Daoy (cell line): ENCODE measurements at places on chromosomes 7 and 10. TPM values are rescaled to one million over a fixed set of nuclear protein-coding genes. Genes with fewer than 3 reads are reported as not detected.
A peak's percentile ranks its signal among the peaks of the same experiment; 100 is the strongest.

GRCh38 chr7:92904244-92905131 lies 68.1 kb upstream of the CDK6 start:
- peak; percentile 98 for DNase-seq

The INMT gene
- 0.06 TPM in 1 of 2 replicates, not detected in the other for total RNA-seq

DNA sequence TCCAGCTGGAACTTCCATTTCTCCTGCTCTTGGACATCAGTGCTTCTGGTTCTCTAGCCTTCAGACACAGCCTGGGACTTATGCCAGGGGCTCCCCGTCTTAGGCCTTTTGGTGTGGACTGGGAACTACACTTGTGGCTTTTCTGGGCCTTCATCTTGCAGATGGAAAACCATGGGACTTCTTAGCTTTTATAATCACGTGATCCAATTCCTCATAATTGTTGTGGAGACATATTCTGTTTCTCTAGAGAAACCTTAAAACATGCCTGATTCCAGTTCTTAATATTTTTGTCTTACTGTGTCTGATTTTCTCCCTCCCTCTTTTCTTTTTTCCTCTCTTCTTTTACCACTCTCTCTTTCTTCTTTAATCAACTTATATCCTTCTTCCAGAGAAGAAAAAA lies 224.2 kb upstream of the FOXP2 start:
- no peak for DNase-seq

DNA sequence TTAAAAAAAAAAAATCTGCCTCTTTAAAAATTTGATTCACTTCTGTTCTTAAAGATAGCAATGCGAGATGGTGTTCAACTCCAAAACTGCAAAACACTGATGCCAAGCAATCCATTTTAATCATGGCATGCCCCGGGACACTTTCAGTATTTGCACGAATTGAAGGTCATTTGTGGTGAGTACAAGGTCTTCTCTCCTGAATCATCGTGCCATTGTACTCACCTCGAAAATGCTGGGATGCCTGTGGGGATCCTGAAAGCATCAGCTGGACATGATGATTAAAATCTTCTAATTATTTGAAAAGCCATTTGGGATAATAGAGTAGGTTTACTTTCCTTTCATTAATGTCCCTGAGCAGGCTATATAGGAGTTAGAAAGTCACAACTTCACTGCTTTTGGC lies 125.1 kb upstream of the NRP1 start:
- DNase-seq, result peak; percentile 22

DNA sequence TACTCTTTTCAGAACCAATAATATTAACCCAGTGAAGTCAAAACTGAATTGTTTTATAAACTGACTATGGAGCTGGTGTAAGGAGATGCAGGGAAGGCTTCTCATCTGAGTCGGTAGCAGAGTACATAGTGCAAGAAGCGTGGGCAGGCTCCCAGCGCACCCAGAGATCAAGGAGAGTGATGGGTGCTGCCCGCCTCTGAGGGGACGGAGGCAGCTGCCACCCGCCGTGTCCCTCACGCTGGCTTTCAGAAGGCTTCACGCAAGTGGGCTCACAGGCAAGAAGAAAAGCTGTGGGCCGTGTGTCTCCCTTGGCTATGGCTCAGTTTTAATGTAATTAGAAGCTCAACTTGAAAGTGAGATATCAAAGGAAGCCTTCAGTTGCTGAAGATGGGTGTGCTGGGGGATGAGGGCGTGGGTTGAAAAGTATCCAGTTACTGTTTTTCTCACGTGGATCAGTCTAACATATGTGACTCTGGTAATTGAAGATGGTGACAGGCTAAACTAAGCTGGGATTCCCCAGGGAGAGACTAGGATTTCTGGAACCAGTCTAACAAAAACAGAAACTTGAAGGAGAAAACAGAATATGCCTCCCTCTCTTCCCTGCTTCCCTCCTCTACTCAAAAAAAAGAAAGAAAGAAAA lies 159.9 kb downstream of the MGMT start:
- no peak for DNase-seq

The BAIAP2L1 gene
- total RNA-seq, result 11.1 and 14.3 TPM in 2 replicates

- no peak for DNase-seq
Measured at GRCh38 chr10:78301891-78302738, 268.5 kb downstream of the RPS24 start.

DNA sequence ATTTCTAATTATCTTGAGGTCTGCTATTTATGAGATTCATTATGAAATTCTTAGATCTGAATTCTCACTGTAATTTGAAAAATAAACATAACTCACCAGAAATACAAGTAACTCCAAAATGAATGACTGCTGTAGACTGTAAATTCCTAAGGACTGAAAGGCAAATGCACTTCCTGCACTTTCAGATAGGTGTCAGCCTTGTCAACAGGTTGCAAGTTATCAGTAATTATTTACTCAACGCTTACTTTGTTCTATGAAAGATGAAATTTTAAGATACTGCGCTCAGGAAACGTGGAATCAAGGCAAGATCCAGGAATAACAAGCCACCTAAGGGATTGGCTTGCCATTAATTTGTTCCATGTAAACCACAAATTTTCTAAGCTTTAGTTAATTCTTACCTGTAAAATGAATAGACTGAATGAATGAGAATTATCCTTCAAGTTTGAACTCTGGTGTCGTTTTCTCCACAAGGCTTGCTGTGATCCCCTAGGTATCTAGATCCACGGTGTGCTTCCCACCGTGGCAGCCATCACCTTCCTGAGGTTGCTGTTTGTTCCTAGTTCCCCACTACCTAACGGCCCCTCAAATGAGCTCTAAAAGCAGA lies 12.6 kb downstream of the DHX32 start:
- DNase-seq, result peak; percentile 39

- no peak for DNase-seq
Measured at GRCh38 chr10:45673074-45673648, 589 bp upstream of the ZFAND4 start.

DNA sequence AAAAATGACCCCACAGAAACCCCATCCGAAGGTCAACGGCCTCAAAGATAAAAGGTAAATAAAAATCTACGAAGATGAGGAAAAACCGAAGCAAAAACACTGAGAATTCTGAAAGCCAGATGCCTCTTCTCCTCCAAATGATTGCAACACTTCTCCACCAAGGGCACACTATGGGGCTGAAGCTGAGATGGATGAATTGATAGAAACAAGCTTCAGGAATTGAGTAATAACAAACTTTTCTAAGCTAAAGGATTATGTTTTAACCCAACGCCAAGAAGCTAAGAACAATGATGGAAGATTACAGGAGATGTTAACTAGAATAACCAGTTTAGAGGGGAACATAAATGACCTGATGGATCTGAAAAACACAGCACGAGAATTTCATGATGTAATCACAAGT lies 127.8 kb downstream of the MACC1 start:
- no peak for DNase-seq
